HEK293T (cell line): ENCODE measurements at places on chromosomes 2 and 18.
A peak's percentile ranks its signal among the peaks of the same experiment; 100 is the strongest.

GRCh38 chr2:27381577-27382181 lies 1.1 kb upstream of the ZNF513 start:
- DNase-seq: no peak

DNA sequence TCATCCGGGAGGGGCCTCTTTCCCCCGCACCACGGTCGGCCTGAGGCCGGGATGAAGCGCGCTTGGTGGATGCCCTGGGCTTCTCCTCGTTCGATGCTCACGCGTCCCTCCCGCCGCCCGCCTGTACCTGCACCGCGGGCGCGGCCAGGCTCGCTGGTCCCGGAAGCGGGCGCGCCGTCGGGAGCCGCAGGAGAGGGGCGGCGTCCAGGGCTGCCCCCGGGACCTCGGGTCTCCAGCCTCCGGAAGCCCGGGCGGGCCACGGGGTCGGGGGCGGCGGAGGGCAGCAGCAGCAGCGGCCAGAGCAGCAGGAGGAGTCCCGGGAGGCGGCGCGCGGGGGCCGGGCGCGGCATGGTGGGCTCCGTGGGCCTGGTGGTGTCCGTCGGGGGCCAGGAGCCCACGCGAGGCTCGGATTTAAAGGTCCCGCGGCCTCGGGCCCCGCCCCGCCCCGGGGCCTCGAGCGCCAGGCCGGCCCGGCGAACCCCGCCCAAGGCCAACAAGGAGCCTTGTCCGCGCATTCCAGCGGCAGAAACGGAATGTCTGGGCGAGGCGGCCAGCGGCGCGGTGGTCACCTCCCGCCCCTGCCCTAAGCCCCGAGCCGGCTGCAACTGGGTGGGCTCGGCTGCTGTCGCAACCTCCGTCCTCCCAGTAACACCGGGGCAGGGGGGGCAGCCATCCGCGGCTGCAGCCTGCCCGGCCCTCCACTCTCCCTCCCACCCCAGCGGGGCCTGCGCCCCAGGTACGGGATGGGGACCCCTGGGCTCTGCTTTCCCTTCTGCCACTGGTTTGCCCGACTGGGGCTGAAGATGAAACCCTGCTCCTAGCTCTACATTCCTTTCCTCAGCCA lies at the start of gene MATN3:
Gene MATN3, minus strand, starts transcription at position 387 of the 844 bp plus-strand sequence. Its CDS starts 37 bp downstream, at position 350.
- DNase-seq: peak; percentile 45

GRCh38 chr2:190904640-190905261 lies 24.1 kb downstream of the GLS start:
- no peak for DNase-seq

- DNase-seq: no peak
These were observed 217.6 kb downstream of the HDAC4 start for GRCh38 chr2:239182981-239183791.

DNA sequence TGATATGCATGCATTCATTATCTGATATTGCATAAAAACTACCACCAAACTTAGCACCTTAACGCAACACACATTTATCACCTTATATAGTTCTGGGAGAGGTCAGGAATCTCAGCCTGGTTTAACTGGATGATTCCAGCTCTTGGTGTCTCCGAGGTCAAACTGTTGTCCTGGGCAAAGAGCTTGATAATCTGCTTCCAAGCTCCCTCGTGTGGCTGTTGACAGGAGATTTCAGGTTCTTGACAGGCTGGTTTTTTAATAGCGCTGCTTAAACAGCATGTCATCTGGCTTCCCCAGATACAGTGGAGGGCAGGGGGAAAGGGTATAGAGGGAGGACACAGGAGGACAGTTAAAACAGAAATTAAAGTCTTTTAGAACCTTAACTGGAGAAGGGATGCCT lies 785.0 kb downstream of the CNTNAP5 start:
- DNase-seq: no peak

GRCh38 chr2:12773586-12774394 lies 57.1 kb downstream of the TRIB2 start:
- DNase-seq: no peak

DNA sequence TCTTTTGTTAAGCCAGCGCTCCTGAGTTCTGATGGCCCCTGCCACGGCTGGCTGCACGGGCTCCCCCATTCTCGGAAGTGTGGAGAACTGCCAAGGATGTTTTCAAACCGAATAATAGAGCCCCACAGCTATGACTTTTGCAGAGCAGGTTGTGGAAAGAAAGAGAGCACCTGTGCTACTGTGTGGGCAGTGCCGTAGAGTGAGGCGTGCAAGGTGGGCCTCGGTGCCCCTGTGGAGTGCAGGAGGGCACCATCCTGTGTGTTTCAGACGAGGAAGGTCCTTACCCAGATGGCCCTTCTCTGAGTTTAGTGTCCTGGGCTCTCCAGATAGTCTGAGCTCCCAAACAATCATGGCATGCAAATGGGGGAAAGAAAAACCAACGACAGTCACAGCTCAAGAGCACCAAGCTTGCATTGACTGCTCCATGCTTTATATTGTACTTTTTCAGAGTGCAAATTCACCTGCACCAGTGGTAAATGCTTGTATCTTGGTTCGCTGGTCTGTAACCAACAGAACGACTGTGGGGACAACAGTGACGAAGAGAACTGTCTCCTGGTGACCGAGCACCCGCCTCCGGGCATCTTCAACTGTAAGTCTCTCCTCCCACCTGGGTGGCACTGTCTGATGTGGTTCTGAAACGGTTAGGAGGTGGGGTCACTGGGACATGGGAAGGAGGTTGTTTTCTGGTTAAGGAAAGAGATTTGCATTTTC lies 219.4 kb downstream of the LDLRAD4 start:
- DNase-seq: no peak

DNA sequence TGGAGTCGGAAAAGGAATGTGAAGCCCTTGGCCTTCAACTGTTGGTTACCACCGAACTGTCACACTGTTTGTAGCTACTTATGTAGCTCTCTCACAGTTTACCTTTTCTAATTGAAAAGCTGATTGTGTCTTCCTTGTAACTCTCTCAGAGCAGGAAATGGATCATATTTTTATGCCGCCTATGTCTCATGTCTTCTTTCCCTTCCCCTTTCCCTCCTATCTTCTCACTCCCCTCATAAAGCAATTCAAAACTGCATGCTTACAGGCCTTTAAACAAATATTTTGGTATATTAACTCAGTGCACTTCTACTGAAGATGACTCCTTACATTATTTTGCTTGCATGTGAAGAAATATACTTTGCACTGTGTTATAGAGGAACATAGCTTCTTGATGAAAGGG lies 6.0 kb downstream of the SLC39A10 start:
- DNase-seq: no peak

DNA sequence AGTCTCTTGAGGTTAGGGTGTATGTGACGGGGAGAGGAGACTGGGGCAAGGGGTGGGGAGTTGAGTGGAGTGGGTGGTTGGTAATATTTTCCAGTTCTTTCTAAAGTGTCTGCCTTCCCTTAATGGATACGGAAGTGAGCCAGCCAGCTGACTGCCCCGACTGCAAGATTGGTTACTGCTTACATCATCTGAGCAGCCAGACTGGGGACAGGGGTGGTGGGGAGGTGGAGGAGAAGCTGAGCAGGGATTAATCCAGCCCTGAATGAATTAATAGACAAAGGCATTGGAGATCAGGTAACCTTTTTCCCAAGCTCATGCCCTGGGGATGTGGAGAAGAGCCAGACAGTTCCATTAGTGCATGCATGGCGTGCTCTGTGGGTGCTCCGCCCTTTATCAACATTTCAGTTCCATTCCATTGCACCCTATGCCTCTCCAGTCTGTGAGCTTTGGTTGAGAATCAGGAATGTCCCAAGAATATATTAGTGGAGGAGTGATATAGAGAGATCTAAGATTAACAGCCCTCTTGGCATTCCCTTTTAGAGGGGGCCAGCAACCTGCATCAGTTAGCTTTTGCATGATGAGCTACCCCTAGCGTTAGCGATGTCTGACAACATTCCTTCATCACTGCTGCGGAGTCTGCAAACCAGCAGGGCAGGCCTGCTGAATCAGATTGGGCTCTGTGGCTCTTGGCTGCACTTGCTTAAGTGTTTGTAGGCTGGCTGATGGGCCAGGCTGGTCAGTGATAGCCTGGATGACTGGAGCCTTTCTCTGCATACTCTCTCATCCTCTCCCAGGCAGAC lies 67.4 kb downstream of the TNP1 start:
- no peak for DNase-seq

GRCh38 chr2:208256192-208256782 lies 1.4 kb upstream of the IDH1 start:
- DNase-seq: no peak

GRCh38 chr2:239214725-239215124 lies 186.1 kb downstream of the HDAC4 start:
- no peak for DNase-seq

GRCh38 chr2:113361051-113361450 lies 76.4 kb upstream of the ZNG1B start:
- no peak for DNase-seq

DNA sequence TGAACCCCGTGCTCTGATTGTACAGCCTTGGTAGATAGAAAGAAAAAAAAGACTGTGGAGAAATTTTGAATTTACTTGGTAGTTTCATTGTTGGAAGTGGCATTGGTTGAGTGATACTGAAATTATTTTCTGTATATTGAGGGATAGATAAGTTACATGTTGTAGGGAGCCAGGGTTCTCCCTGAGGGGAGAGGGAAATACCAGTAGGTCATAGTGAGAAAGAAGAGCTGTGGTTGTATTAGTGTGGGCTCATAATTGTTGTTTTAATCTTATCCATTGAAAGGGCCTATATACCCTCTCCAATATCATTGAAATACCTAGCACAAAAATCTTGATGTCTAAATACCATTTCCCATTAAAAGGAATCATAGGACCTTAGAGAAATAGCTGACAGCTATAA lies 16.9 kb upstream of the RAB31 start:
- no peak for DNase-seq

- DNase-seq: no peak
These were observed 1294.0 kb downstream of the LRP1B start for GRCh38 chr2:140836826-140837225.

GRCh38 chr2:207632575-207633493 lies 7.6 kb upstream of the METTL21A start:
- no peak for DNase-seq

- DNase-seq: no peak
These were observed 1128.8 kb downstream of the RPIA start for GRCh38 chr2:89820248-89820647.

- peak; percentile 66 for DNase-seq
These were observed 34.2 kb upstream of the EN1 start for GRCh38 chr2:118881490-118882129.

DNA sequence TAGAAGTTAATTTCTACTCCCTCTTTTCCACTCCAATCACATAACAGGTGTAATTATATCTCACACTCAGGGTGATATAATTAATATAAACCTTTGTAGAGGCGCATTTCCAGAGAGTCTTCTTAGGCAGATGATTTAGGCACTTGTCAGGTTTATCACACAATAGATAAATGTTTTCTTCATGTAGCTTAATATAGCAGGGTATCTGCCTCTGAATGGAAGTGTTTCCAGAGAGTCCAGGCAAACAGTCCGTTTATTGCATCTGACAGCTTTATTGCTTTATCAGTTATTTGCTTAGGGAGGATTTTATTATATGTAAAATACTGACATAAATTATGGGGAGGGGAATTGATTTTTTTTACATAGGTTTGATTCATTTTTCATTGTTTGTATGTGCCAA lies 766.3 kb downstream of the SLC4A3 start:
- DNase-seq: no peak

- no peak for DNase-seq
These were observed 69.1 kb upstream of the AFF3 start for GRCh38 chr2:100211521-100211920.

GRCh38 chr2:54384301-54385203 lies 71.6 kb upstream of the SPTBN1 start:
- DNase-seq: no peak

- no peak for DNase-seq
These were observed 74.2 kb downstream of the HS1BP3 start for GRCh38 chr2:20576598-20577115.

DNA sequence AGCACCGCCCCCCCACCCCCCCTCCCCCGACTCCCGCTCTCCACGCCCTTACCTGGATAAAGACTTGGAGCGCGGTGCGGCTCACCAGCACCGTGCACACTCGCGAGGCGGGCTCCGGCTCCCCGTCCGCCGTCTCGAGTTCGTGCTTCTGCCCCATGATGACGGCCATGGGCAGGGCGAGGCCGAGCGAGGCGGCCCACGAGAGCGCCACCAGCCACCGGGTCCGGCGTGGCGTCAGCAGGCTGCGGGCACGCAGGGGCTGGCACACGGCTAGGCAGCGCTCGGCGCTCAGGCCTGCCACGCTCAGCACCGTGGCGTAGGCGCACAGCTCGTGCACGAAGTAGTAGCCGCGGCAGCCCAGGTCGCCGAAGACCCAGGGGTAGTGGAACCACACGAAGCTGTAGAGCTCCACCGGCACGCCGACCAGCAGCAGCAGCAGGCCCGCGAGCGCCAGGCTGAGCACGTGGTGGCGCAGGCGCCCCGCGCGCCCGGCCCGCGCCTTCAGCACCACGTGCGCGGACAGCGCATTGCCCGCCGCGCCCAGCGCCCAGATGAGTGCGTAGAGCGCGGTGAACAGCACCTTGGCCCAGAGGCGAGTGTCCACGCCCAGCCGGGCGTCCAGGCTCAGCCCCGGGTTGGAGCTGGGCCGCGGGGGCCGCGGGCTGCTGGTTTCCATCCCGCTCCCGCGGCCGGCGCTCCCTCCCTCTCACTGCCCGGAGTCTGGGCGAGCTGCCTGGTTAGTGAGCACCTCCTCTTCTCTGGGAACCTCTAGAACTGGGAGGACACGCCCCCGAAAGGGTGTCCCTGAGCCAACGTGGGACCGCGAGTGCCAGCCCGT lies at the start of gene NTSR2:
Gene NTSR2, minus strand, starts transcription at position 742 of the 838 bp plus-strand sequence. Its CDS starts 66 bp downstream, at position 676.
- no peak for DNase-seq

DNA sequence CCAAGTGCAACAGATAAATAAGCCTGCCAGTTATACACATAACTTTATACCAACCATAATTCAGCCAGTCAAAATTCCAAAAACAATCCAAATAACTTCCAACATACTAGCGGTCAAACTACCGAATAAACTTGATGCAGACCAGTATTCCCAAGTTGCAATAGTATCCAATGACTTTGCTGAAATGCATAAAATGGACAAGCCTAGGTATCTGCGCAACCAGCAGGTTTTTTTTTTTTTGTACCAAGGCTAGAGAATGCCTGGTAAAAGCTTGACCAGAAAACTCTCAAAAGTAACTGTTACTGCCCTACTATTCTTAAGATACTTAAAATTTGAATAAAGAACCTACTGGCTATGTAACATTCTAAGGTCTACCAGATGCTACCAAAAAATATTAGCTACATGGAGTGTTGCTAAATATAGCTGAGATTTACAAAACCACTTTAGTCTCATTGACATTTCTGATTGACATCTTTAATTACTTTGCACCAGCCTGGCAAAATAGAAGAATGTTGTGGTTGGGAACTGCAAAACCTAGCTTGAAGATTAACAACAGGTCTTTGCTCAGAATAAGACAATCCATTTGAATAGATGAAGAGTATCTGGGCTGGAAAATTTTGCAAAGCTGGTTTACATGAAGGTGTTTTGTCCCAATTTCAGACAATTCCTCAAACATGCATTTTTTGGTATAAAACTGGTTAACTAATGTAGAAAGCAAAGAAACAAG lies 7.3 kb downstream of the SRSF7 start:
- no peak for DNase-seq

- no peak for DNase-seq
These were observed 158.8 kb downstream of the RIF1 start for GRCh38 chr2:151568501-151568900.
